Suppressor macrophage (primary cell): ENCODE measurements at places on chromosomes 5 and 9.

- no peak for DNase-seq
Measured at GRCh38 chr5:135430135-135430437, 17.1 kb downstream of the DCANP1 start.

- no peak for DNase-seq
Measured at GRCh38 chr5:33595303-33595702, 154.5 kb downstream of the TARS1 start.

DNA sequence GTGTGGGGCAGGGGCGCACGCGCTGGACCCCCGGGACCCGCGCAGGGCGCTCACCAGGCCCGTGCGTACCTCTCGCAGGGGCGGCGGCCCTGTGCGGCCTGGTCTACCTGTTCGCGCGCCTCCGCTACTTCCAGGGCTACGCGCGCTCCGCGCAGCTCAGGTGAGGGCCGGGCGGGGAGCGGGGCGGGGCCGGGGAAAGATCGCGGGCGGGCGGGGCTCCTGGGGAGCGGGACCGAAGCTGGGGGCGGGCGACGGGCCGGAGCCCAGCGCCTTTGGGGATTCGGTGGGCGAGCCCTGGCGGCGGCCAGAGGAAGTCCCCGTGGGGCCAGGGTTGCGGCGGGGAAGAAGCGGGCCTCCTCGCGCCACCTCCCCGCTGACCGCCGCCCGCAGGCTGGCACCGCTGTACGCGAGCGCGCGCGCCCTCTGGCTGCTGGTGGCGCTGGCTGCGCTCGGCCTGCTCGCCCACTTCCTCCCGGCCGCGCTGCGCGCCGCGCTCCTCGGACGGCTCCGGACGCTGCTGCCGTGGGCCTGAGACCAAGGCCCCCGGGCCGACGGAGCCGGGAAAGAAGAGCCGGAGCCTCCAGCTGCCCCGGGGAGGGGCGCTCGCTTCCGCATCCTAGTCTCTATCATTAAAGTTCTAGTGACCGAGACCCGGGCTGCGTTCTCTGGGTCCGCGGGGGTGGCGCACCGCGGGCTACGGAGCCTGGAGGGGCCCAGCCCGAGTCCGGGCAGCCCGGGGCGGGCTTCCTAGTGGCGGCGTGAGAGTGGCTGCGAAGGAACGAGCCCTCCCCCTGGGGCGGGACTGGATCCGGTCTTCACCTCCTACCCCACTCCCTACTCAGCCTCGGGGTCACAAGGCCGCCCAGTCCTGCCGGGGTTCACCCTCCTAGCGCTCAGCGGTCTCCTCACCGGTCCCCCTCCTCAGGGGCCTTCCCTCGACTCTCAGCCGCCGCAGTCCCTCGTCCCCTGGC, 2.4 kb downstream of the LTC4S start:
- peak; percentile 97 for DNase-seq

DNA sequence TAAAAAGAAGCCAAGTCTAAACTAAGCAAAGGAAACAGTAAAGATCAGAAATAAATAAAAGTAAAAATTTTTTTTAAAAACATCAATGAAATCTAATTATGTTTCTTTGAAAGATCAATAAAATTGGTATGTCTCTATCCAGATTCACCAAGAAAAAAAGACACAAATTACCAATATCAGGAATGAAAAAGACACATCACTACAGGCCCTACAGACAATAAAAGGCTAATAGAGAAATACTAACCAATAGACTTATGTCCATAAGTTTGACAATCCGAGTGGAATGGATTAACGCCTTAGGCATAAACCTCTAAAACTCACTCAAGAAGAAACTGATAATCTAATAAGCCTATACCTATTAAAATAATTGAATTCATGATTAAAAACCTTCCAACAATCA, 12.4 kb downstream of the BRD3OS start:
- DNase-seq: no peak

DNA sequence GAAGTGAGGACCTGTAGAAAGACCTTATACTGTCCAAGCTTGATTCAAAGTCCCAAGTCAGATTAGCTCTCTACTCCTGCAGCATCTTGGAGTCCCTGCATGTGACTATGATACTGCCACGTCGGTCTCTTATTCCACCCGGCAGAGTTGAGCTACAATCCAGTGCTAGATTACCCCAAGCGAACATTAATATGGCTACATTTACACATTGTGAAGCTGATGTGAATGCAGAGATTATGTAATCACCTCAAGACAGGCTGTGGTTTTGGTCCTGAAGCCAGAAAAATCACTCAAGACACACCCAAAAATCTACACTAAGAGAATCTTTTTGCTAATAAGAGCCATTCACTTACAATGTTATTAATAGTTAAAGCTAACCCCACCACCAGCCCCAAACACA, 116.7 kb downstream of the GNA14 start:
- DNase-seq: no peak

DNA sequence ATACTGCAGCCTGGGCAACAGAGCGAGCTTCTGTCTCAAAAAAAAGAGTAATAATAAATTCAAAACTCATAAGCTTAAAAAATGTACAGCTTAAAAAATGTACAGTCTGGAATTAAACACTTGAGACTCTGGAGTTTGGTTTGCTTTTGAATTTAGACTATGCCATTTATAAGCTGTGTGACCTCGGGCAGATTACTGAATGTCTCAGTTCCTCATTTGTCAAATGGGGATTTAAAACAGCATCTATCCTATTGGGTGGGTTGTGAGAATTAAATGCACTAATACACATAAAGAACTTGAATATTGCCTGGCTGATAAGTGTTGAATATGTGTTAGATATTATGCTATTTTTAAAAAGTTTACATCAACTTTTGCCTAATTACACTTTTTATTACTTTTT, 98.4 kb downstream of the SCAMP1 start:
- DNase-seq: no peak

DNA sequence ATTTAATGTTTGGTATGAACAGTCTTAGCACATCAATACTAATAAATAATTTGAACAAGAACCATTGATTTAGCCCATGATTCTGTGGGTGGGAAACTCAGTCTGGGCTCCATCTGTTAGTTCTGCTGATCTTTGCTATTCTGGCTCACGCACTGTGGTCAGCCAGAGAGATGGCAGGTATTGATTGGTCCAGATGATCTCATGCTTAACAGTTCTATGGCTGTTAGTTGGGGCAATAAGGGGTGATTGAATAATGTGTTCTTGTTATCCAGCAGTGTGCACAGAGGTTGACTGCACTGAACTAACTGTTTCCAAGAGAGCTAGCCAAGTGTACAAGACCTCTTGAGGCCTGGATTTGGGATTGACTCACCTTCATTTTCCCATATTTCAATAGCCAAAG, 824.3 kb downstream of the SEMA5A start:
- no peak for DNase-seq

GRCh38 chr9:130985029-130985428, 23.9 kb upstream of the LAMC3 start:
- no peak for DNase-seq

DNA sequence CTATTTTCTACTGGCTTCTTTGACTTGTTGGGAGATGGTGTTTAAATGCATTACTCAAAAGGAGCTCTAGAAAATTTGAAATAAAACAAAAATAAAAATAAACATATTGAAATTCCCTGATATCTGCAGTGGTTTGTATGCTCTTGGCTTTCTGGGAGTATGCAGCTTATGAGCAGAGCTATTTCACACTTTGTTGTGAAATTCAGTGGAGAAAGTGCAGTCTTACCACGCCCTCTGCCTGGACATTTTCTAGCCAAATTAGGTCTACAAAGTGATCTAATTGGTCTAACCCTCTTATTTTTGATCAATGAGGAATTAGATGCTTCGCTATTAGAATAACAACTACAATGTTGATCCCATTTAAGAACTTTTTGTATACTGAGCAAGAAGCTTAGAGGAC, 66.8 kb downstream of the INSYN2B start:
- no peak for DNase-seq

GRCh38 chr5:170651604-170652277, 131.8 kb upstream of the GABRP start:
- DNase-seq: no peak

- DNase-seq: no peak
Measured at GRCh38 chr9:13485068-13485596, 205.6 kb upstream of the MPDZ start.

DNA sequence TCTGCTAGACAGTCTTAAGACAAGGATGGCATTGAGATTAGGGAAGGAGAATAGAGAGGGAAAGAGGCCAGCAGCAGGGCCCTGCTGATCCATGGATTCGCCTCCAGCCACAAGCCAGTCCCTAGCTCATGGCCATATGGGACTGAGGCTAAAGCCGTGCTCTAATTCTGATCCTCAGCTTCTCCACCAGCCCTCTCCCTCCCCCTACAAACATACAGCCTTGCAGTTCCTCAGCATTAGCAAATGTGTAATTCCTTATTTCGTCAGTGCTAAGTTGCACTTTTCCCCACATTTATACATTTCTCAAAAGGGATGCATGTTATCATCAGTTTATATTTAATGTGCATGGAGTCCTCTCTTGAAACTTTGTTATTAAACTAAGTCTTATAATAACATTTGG, 34.8 kb downstream of the ZNF462 start:
- peak; percentile 24 for DNase-seq

DNA sequence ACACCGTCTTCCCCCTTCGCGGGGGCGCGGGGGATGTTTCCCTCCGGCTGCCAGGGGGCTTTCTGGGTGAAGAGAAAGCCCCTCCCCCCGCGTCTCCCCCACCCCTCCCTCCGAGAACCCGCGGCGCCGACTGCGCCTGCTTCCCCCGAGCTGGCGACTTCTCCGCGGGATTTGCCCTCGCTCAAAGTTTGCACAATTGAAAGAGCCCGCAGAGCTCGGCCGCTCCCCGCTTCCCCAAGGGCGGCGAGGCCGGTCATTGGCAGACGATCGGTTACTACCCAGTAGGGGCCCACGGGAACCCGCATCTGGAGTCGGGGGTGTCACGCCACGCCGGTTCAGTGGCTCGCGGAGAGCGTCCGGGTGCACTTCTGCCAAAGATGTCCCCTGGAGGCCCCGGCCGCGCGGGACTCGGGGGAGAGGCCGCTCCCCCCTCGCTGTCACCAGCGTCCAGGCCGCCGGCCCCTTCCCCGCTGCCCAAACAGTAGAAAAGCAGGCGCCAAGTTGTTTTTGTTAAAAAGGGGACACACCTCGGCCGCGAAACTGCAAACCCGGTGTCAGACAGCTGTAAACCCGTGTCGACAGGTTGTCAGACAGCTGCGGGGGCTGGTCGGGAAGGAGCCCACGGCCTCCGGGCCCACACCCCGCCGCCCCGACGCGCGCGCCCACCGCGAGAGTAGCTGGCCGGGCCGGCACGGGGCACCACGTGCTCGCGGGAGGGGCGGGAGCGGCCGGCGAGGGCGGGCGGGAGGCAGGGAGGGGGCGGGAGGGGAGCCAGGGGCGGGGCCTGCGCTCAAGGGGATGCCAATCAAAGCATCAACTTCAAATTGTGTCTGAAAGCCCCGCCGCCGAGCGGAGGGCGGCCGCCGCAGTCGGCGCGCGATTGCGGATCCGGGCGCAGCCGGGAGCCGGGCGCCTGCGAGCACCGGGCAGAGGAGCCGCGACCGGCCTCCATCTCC, at the start of gene IRX1:
Gene IRX1 (plus strand): TSS at position 827 of the 956 bp plus-strand sequence. CDS start 274 bp downstream, outside the sequence.
- DNase-seq: no peak

GRCh38 chr5:121174351-121174750, 677.3 kb upstream of the FTMT start:
- no peak for DNase-seq

GRCh38 chr5:151233616-151234085, 9.8 kb upstream of the CCDC69 start:
- DNase-seq: no peak

- no peak for DNase-seq
Measured at GRCh38 chr5:78661691-78662090, 13.1 kb upstream of the LHFPL2 start.

DNA sequence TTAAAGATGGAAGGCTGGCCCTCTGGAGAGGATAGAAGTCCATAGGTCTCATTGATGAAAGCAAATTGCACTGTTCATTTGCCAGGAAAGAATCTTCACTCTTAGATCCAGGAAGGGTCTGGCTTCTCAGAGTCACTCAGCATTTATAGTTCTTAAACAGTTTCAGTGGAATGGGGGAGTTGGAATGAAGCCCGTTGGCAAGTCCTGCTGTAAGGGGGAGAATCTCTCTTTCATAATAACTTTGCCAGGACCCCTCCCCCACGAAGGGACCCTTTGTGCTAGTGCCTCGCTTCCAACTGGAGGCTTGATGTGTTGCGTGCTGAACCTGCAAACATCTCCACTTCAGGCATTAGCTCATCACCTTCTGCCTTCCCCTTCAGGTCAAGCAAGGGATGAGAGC, 57.1 kb downstream of the ENTREP1 start:
- no peak for DNase-seq

GRCh38 chr9:121218357-121219027, 16.8 kb upstream of the RAB14 start:
- no peak for DNase-seq

DNA sequence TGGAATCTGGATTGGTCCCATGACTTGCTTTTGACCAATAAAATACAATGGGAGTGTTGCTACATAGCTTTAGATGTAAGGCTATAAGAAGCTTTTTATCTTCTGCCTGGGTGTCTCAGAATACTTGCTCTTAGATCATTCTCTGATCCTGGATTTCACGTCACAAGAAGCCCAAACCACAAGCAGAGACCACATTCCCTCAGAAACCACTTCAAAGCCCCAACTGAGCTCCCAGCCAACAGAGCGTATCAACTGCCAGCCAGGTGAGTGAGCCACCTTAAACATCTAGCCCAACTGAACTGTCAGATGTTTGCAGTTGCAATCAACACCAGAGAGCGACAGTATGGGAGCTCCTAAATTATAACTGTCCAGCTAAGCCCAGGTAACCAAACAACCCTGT, 687.1 kb downstream of the TLE1 start:
- DNase-seq: no peak

- DNase-seq: peak; percentile 57
Measured at GRCh38 chr5:135032999-135033861, 798 bp downstream of the PITX1 start.

DNA sequence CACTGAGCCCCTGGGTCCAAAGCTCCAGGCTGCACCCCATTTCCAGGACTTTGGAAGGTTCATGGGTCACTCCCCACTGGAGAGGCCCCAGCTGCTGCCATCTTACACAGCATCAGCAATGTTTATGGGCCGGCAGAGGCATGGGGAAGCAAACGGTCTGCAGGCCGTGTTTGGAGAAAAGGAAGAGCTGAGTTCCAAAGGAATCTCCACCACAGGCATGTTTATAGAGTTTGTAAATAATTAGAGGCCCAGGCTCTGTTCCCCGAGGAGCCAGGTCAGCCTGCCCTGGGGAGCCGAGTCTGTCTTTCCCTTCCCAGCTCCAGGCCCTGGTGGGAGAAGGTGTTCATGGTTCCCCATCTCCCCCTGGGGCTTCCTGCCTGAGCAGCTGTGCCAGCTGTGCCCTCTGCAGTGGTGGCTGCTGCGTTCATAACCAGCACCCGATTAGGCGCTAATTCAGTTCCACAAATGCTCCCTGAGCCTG, 64.8 kb downstream of the COL27A1 start:
- no peak for DNase-seq

GRCh38 chr9:14520341-14520740, 172.9 kb downstream of the ZDHHC21 start:
- no peak for DNase-seq

DNA sequence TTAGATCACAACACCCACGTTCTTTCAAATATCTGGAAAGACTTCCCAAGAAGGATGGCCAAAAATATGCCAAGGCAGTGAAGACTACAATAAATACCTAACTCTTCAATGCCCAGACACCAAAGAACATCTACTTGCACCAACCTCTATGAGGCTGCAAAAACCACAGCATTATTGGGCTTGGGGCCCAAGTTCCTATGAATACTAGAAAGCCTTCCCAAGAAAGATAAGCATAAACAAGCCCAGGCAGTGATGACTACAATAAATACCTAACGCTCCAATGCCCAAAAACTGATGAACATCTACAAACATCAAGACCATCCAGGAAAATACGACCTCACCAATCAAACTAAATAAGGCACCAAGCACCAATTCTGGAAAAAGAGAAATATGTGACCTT, 41.3 kb downstream of the AP3B1 start:
- DNase-seq: no peak

- DNase-seq: no peak
Measured at GRCh38 chr5:5360363-5360940, 62.0 kb upstream of the ICE1 start.
